AG04450 (cell line): ENCODE measurements at places on chromosomes 4 and X. TPM values are rescaled to one million over a fixed set of nuclear protein-coding genes. Genes with fewer than 3 reads are reported as not detected.
A peak's percentile ranks its signal among the peaks of the same experiment; 100 is the strongest.

Gene CFAP99
- polyA plus RNA-seq, result not detected in 2 replicates

Gene TCEAL7
- 35.8 and 49.5 TPM in 2 replicates for polyA plus RNA-seq

Gene XAGE1A
- polyA plus RNA-seq, result not detected in 2 replicates

Gene XG
- polyA plus RNA-seq, result not detected in 2 replicates

Gene USP51
- 0.96 and 1.4 TPM in 2 replicates for polyA plus RNA-seq

Gene TRIM75
- polyA plus RNA-seq, result not detected in 2 replicates

Gene PNCK
- 0.17 TPM in 1 of 2 replicates, not detected in the other for polyA plus RNA-seq

Gene MAGEE2
- not detected in 2 replicates for polyA plus RNA-seq

Gene FOXP3
- polyA plus RNA-seq, result 0.09 TPM in 1 of 2 replicates, not detected in the other

Gene ATP2B3
- polyA plus RNA-seq, result 0.01 TPM in 1 of 2 replicates, not detected in the other

Gene NKAP
- 3.8 and 5.0 TPM in 2 replicates for polyA plus RNA-seq

DNA sequence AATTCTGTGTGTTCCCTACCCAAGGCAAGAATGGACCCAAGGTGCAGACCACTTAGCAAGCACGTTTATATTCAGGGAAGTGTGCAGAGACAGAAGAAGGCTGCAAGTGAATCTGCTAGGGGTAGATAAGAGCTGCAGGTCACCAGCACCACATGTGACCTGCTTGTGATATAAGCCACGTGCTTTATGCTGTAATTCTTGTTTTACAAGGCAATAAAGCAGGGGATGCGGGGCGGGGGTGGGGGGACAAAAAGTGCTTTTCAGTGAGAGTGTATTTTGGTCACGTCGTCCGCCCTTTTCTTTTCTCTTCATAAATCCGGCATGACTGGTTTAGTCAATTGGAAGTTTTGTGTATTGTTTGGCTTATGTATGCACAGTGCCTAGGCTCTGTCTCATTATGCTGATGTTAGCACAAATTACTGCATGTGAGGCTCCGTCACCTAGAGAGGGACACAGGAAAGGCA, 192.7 kb downstream of the RBMX2 start:
- no peak for DNase-seq

GRCh38 chrX:31604629-31605221, 532.9 kb upstream of the FTHL17 start:
- DNase-seq, result no peak

- DNase-seq, result no peak
Measured at GRCh38 chr4:2806390-2807355, 13.8 kb downstream of the SH3BP2 start.

DNA sequence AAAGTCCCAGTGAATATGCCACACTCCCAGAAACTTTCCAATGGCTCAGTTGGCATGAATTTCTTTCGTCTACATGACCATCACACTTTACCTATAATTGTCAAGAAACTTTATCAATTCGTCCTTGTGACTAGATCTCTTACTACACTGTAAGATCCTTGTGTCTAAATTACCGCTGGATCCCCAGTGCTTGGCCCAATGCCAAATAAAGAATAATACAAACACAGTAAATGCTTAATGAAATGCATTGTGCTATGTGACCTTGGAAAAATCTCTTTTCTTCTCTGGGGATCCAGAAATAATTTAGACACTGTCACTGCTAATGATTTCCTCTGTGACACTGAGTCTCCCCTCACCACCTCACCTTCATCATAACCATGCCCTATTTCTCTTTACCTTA, 137.9 kb downstream of the VSIG4 start:
- DNase-seq, result no peak

DNA sequence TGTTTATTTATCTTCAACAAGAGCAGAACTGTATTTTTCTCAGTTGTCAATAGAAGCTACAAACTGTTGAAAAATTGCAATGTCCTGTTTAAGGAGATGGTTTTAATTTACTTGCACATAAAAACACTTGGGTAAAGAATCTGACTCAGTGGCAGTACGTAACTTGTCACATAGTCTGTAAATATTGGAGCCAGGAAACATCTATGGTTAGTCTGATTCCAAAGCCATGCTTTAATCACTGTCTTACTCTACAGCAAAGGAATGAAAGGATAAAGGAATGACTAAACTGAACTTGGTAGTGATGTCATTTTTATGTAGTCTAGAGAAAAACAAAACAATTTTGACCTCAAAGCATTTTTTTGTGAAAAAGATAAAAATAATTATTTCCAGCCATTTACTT, 537.2 kb downstream of the STIM2 start:
- no peak for DNase-seq

DNA sequence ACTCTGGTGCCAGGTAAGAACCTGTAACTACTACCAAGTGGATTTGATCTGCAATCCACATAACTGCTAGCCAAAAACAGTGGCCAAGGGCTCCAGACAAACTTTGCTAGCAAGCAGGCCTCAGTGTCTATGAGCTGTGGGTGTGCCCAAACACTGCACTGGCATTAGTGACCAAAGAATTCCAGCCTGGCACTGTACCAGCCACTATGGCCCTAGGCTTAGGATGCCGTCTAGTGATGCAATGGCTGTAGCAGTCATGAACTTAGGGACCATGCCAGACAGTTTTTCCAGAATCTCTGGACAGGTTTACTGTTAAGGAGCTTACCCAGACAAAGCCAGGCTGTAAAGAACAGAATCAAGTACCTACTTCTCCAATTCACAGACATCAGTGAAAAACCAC, 33.7 kb upstream of the PRR27 start:
- no peak for DNase-seq

DNA sequence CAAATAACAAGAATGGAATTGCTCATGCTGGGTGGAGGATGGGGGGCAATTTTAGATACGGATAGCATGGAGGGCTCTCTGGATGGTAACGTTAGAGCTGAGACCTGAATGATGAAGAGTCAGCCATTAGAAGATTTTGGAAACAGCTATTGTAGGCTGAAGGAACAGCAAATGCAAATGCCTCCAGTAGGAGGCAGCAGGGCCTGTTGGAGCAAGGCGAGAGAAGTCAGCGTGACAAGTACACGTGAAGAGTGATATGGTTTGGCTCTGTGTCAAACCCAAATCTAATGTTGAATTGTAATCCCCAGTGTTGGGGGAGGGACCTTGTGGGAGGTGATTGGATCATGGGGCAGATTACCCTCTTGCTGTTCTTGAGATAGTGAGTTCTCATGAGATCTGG, 59.3 kb upstream of the SOD3 start:
- no peak for DNase-seq

DNA sequence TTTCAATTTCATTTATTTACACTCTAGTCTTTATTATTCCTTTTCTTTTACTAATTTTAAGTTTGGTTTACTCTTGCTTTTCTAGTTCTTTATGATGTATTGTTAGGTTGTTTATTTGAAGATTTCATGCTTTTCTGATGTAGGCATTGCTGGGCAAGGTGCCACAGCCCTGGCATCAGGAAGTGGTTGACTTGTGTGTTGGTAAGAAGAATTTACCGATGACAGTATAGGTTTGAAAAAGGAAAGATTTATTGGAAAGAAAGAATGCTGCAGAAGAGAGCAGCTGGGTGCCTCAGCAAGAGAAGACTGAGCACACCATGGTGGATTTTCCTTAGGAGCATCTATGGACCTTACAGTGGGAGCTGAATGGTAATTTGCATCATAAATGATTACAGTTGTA, 153.2 kb downstream of the KLF8 start:
- DNase-seq, result no peak

- no peak for DNase-seq
Measured at GRCh38 chr4:7183161-7183560, 9.2 kb upstream of the SORCS2 start.

GRCh38 chrX:133569217-133569616, 153.9 kb upstream of the GPC4 start:
- no peak for DNase-seq

DNA sequence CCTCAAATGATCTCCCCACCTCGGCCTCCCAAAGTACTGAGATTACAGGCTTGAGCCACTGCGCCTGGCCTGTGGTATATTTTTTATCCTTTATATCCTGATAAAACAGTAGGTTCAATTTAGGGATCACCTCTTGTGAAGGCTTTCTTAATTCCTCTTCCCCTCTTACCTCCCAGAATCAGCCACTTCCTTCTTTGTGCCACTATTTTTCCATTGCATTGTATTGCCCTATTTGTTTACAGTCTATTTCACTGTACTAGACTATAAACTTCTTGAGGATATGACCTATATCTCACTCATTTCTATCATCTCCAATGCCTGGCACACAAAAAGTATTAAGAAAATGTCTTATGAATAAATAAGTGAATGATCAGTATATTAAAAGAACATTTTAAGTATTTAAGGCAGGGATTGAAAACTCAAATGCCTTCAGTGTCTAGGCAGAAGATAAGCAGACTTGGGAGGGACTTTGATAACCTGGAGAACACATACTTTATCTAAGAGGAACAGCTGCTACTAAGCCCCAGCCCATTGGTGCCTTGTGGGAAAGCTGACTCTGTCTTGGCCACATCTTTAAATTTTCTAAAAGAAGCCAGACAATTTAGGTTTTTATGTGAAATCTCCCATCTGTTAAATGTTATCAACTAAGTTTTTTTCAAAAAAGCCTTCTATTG, 82.3 kb upstream of the OGT start:
- DNase-seq, result no peak

- no peak for DNase-seq
Measured at GRCh38 chr4:176611951-176612350, 180.8 kb downstream of the VEGFC start.

- no peak for DNase-seq
Measured at GRCh38 chrX:39688576-39689375, 409.0 kb downstream of the BCOR start.

DNA sequence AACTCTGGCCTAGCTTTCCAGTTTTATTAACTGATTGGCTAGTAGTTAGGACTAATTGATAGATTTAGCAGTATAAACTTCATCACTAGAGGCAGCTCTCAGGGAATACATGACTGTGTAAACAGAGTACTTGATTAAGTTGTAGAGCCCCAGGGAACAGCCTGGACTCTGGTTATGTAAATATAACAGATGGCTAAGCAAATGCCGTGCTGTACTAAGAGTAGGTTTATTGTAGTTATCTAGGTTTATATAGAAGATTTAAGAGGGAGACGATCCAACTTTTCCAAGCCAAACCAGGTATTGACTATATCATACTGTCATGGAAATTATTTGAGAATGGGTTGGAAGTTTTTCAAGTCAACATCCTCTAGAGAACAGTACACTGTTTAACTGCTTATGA, 463.4 kb upstream of the GRID2 start:
- DNase-seq, result no peak

DNA sequence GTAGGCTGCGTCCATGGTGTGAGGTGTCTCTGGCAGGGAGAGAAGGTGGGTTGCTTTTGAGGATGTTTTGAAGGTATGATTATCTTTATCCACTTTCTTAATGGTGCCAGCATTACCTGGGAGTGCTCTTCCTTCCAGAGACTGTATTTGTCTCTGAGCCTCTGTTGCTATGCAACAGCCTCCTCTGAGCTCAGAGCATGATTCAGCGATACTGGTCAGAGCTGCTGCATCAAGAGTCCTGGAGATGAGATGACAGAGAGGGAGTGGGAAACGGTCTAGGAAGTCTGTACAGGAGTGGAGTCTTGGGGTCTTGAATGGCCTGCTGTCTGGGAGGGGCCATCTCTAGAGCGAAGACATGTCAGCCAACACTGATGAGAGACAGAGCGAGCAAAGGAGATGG, 104.4 kb upstream of the RAB40AL start:
- no peak for DNase-seq

- peak; percentile 23 for DNase-seq
Measured at GRCh38 chr4:152316969-152317368, 218.9 kb downstream of the FBXW7 start.

- peak; percentile 32 for DNase-seq
Measured at GRCh38 chr4:102449751-102450352, 51.3 kb upstream of the NFKB1 start.

- DNase-seq, result no peak
Measured at GRCh38 chr4:2813446-2814405, 20.8 kb downstream of the SH3BP2 start.

- no peak for DNase-seq
Measured at GRCh38 chrX:125444659-125445058, 125.0 kb downstream of the TEX13C start.

DNA sequence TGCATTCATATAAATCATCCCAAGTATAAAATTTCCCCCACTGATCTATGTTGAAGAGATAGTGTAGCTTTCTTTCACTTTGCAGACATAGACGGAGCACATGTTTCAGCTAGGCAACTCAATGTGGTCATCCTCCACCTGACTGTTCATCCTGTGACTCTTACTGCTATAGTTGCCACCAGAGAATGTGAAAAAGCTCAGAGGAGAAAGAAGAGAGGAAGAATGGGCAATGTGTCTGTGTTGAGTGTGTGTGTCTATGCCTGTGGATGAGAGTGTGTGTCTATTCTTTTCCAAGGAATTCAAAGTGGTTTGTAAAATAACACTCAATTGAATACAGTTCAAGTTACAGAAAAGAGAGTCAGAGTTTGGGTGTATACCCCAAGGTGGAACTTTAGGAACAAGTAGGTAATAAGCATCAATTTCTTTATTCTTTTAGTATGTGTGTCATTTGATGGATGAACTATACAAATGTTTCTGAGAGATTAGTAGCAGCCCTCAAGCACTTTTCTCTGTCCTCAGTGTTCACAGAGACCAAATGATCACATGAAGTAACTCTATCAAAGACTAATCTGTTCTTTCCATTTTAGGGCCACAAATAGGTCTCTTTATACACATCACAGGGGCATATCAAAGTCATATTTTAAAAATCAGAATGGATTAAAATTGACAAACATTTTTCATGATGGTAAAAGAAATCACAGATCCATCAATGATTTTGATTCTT, 2.3 kb downstream of the SNCA start:
- DNase-seq, result no peak

DNA sequence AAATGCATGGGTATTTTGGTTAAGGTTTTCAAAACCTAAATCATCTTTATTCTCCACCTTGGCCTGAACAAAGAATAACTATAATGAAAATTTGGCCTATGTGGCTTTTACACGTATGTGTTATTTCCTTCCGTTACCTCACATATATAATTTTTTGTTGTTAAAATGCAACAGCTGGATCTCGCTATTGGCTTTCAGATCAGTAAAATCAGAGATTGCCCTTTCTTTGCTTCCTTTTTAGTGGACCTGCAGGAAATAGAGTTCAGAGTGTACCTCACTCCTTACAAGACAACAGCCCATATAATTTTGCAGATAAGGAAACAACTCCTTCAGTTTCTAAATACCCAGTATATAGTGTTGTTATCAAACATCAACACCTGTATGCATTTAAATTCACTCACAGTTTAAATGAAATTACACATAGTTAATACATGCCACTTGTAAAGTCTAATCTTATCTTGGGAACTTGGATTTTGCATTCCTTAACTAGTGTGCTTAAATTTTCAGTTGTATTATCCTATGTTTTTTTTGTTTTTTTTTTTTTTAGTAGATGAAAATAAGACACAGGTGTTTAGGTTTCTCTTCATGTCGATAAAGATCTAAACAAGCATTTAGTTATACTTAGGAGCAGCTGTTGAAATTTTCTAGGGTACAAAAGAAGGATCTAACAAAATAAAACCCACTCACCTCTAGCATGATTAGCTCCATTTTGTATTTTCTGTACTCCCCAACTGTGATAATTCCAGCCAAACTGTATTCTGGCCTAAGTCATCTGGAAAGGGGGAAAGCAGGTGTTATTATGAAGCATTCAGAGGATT, 96.2 kb upstream of the SPRY1 start:
- no peak for DNase-seq

- no peak for DNase-seq
Measured at GRCh38 chr4:123849495-123849894, 452.9 kb downstream of the SPRY1 start.

GRCh38 chr4:182142176-182143085, 100.8 kb upstream of the TENM3 start:
- no peak for DNase-seq
